NCI-H526 (cell line): ENCODE measurements at places on chromosomes 4 and X.

- no peak for DNase-seq
Observed at GRCh38 chrX:790783-791360, 160.3 kb downstream of the SHOX start.

DNA sequence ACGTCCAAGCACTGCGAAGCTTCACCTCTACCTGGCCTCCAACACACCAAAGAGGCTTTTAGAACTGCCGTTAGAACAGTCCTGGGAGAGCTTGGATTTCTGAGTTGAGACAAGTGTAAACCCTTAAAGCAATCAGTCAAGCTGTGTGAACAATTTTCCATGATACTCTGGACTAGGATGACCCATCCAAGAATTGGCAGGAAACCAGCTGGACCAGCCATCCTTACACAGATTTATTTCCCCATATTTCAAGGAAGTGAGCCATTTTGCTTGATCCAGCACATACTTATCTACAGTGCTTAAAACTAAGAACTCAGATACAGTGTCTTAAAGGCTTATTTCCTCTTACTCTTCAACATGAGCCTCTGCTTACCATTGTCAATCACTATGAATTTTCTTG is 340.7 kb upstream of the HS3ST1 start:
- DNase-seq = no peak

GRCh38 chrX:67094061-67094460 is 449.8 kb upstream of the AR start:
- DNase-seq = no peak

DNA sequence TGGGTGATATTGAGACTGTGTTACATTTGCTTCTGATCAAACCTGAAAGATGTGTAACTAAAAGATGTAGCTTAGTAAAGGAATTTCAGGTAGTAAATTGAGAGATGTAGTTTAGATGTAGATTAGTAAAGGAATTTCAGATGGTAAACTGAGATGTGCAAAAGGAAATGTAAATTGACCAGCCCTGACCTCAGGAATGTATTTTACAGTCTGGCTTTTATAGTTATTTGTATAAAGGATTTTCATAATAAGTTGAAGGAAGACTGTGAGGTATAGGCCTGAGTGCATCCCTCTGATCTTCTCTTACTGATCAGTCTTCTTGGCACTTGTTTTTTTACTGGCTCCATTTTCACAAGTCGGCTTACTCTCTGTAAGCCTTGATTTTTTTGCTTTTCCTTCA is 3.2 kb downstream of the KLHL2 start:
- peak; percentile 27 for DNase-seq

- DNase-seq = no peak
Observed at GRCh38 chr4:57342411-57342810, 232.2 kb upstream of the IGFBP7 start.

DNA sequence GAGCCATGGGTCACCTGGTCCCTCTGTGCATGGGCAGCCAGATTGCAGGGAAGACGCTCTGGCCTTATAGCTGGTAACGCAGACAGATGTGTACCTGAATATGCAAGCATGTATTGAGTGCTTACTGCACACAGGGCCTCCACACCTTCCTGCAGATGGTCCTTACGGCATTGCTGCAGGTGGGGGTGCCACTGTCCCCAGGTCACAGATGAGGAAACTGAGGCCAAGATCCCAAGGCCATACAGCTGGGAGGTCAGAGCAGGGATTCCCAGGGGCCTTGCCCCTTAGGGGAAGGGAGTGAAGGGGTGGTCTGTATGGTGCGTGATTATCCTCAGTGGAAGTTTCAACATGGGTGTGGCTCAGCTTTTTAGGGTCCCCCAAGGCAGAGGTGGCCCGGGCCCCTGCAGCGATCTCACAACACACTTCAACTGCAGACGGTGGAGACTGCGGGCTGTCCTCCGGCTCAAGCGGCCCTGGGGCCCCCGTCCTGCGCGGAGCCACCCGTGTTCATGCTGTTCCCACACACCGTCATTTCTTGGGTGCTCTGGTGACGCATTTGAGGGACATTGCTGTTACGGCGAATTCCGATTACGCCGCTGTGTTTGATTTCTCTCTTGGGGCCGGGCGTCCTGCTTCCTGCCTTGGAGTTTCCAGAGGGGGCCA is 8.1 kb downstream of the DOK7 start:
- DNase-seq = no peak

DNA sequence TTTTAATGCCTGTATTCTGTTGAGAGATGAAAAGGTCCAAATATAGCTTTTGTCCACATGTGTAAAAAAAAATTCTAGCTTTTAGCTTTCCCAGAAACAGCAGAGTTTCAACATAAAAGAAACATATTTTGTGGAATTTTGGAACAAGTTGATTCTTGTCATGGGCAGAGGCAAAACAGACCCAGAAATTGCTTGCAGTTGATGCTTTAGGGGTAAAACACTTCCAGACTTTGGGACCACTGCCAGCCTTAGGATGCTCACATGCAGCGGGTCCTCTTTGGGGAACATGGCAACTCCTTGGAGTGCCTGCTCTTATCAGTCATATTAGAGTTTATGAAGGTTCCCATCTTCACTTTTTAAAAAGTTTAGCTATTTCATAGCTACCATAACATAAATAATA is 30.4 kb downstream of the DCLK2 start:
- no peak for DNase-seq

GRCh38 chrX:55783723-55784122 is 66.2 kb downstream of the RRAGB start:
- DNase-seq = no peak
